ENCODE measurements at places on chromosomes 12 and 14. TPM values are rescaled to one million over a fixed set of nuclear protein-coding genes. Genes with fewer than 3 reads are reported as not detected.

The KRT76 gene
- not detected for total RNA-seq

The MUCL1 gene
- total RNA-seq, result not detected

The GLIPR1L1 gene
- total RNA-seq, result not detected

The CCDC63 gene
- not detected for total RNA-seq

DNA sequence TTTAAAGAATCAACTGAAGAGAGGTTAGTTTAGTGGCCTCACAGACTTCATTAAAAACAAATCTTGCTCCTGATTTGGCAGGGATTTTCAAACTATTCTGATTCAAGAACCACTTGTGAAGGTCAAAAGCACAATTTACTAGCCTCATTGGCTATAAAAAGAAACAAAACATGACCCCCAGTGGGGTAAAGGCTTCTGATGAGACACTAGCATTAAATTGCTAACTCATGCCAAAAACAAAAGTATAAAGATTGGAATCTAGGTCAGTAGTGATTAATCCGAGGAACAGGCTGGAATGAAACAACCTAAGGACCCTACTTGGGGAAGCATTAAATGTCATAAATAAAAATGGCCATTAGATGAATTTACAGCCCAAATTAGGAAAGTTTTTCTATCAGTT is 312.3 kb downstream of the PAWR start:
- H3K4me1 ChIP-seq, result peaks cover 19% of the 10 kb centered on the region
- no peak overlapping the region for H3K4me3 ChIP-seq
- H3K27ac ChIP-seq, result no peak overlapping the region

GRCh38 chr14:102238131-102238530 is 66.8 kb downstream of the MOK start:
- no peaks in the 10 kb centered on the region for H3K27me3 ChIP-seq
- H3K27ac ChIP-seq, result no peak overlapping the region
- DNase-seq, result no peak
- H3K4me1 ChIP-seq, result peaks cover 1% of the 10 kb centered on the region
- no peak overlapping the region for H3K4me3 ChIP-seq

DNA sequence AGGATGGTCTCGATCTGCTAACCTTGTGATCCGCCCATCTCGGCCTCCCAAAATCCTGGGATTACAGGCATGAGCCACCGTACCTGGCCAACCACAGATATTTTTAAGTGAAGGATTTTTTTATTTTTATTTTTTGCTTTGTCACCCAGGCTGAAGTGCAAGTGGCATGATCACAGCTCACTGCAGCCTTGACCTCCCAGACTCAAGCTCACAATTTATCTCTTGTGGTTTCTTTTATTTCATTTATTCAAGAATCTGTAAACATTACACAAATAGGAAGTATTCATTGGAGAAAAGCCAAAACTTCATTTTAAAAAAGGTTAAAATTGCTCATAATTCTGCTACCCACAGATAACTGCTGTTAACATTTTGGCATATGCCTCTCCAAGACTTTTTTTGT is 13.3 kb downstream of the MOAP1 start:
- DNase-seq, result no peak
- no peaks in the 10 kb centered on the region for H3K36me3 ChIP-seq
- peaks cover 3% of the 10 kb centered on the region for H3K4me1 ChIP-seq
- peaks cover 2% of the 10 kb centered on the region for H3K27me3 ChIP-seq
- no peak overlapping the region for H3K4me3 ChIP-seq

DNA sequence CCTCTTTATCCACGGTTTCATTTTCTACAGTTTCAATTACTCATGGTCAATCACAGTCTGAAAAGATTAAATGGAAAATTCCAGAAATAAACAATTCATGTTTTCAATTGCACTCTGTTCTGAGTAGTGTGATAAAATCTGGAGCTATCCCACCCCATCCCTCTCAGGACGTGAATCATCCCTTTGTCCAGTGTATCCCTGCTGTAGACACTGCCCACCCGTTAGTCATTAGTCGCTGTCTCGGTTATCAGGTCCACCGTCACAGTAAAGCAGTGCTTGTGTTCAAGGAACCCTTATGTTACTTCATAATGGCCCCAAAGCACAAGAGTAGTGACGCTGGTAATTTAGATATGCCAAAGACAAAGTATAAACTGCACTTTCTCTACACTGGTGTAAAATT is 141.0 kb upstream of the LMNTD1 start:
- H3K36me3 ChIP-seq, result peaks cover 3% of the 10 kb centered on the region
- peaks cover 66% of the 10 kb centered on the region for H3K4me1 ChIP-seq
- no peaks in the 10 kb centered on the region for H3K27me3 ChIP-seq
- DNase-seq, result no peak
- H3K4me3 ChIP-seq, result no peak overlapping the region

DNA sequence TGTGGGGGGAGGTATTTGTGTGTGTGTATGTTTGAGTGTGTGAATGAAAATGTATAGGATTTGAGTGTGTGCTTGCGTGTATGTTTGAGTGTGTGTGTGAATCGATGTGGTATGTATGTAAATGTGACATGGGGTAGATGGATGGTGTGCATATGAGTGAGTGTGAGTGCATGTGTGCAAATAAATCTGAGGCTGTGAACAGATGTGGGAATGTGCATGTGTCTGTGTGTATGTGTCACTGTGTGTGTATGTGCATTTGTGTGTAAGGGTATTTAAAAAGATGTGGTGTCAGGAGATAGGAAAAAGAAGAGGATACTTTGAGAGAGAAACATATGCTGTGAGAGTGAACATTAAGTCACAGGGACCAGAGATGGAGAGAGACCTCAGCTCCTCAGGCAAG is 539.6 kb downstream of the MED13L start:
- DNase-seq, result no peak
- H3K27ac ChIP-seq, result no peak overlapping the region
- H3K4me3 ChIP-seq, result no peak overlapping the region
- peaks cover 5% of the 10 kb centered on the region for H3K4me1 ChIP-seq
- no peaks in the 10 kb centered on the region for H3K27me3 ChIP-seq

DNA sequence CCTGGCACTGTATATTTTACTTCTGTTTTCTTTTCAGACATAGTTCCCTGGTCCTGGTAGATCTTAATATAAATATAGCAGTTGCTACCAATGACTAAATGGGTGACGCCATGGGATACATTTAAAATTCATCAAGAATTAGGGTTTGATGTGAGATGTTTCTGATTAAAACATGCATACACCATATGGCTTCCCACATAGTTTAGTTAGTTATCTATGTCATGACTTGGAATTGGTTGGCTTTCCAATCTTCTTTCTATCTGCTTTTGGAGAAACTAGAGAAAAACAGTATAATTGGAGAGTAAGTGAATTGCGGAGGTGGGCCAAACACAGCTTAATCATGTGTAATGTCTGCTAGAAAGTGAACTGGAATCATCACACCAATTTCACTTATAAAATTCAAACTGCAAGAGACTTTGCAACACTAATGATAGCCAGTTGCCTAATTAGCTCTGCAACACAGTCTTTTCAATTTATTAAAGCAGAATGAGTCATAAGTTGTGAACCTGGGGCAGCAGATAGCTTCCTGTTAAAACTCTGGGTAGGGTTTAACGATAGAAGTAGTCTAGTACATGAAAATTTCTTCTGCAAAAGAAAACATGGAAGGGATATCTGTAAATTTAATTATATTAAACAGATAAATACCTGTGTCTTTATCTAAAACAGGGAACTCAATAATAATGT is 295.2 kb downstream of the SLC16A7 start:
- no peak overlapping the region for H3K4me3 ChIP-seq
- no peak overlapping the region for H3K27ac ChIP-seq
- no peak for DNase-seq
- H3K27me3 ChIP-seq, result no peaks in the 10 kb centered on the region

- no peaks in the 10 kb centered on the region for H3K27me3 ChIP-seq
- DNase-seq, result no peak
- peaks cover 18% of the 10 kb centered on the region for H3K36me3 ChIP-seq
- H3K27ac ChIP-seq, result no peak overlapping the region
Observed at GRCh38 chr14:65565948-65566347, 153.4 kb downstream of the FUT8 start.

DNA sequence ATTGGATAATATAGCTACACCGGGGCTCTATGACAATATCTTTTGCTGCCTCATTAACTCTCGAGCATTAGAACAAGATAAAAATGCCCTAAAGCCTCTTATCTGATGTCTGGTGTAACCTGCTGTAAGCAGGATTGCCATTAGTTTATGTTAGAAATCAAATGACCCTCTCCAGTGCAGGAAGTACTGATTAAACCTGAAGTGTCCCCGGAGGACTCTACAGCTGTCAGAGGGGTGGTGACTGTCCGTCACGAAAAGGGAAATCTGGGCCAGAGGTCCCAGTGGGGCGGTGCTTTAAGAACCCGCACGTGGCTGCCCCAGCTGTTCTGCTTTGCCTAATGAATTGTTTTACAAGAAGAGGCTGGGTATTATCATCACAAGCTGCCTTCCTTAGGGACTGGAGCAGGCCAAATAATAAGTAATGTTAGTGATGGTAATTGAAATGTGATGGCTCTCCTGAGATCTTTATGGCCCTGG is 55.7 kb downstream of the LIN52 start:
- no peak overlapping the region for H3K4me3 ChIP-seq
- H3K36me3 ChIP-seq, result peaks cover 2% of the 10 kb centered on the region
- DNase-seq, result no peak
- H3K27me3 ChIP-seq, result no peaks in the 10 kb centered on the region
- no peak overlapping the region for H3K27ac ChIP-seq

GRCh38 chr14:32762886-32763285 is 175.8 kb upstream of the NPAS3 start:
- H3K4me3 ChIP-seq, result no peak overlapping the region
- no peaks in the 10 kb centered on the region for H3K36me3 ChIP-seq
- DNase-seq, result no peak
- H3K27me3 ChIP-seq, result no peaks in the 10 kb centered on the region
- no peaks in the 10 kb centered on the region for H3K4me1 ChIP-seq

GRCh38 chr14:69504775-69505174 is 20.2 kb downstream of the PLEKHD1 start:
- peaks cover 16% of the 10 kb centered on the region for H3K4me1 ChIP-seq
- no peaks in the 10 kb centered on the region for H3K36me3 ChIP-seq
- H3K27ac ChIP-seq, result no peak overlapping the region
- DNase-seq, result no peak

- no peak overlapping the region for H3K4me3 ChIP-seq
- H3K36me3 ChIP-seq, result no peaks in the 10 kb centered on the region
- H3K27me3 ChIP-seq, result no peaks in the 10 kb centered on the region
- H3K4me1 ChIP-seq, result peaks cover 43% of the 10 kb centered on the region
Observed at GRCh38 chr12:2324387-2324786, 271.6 kb downstream of the CACNA1C start.

DNA sequence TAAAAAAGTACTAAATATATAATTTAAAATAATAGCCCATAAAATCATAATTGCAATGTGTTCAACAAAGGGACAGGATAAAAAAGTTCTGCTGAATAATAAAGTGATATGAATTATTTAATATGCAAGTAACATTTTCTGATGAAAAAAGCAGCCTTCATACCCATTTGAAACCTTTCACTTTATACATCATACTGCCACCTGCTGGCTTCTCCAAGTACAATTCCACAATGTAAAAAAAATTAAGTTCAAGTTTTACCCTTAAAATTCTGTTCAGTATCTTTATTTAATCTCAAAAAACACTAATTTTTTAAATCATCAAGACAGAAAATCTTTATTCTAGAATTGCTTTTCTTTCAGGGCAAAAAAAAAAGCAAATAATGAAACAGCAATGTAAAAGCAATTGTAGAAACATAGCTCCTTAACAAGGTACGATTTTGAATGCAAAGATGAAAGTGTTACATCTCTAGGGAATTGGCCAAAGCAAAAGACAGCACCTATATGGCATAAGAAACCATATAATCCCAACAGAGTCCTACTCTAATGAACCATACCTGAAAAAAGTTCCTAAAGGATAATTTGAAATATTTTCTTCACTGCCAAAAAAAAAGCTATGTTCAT is 15.0 kb downstream of the MDM1 start:
- H3K27me3 ChIP-seq, result no peaks in the 10 kb centered on the region
- peaks cover 6% of the 10 kb centered on the region for H3K4me1 ChIP-seq
- H3K36me3 ChIP-seq, result peaks cover 7% of the 10 kb centered on the region
- H3K4me3 ChIP-seq, result no peak overlapping the region
- no peak for DNase-seq

- H3K4me1 ChIP-seq, result peaks cover 32% of the 10 kb centered on the region
- H3K4me3 ChIP-seq, result no peak overlapping the region
- no peaks in the 10 kb centered on the region for H3K36me3 ChIP-seq
Observed at GRCh38 chr12:24360461-24360860, 411.0 kb upstream of the SOX5 start.

DNA sequence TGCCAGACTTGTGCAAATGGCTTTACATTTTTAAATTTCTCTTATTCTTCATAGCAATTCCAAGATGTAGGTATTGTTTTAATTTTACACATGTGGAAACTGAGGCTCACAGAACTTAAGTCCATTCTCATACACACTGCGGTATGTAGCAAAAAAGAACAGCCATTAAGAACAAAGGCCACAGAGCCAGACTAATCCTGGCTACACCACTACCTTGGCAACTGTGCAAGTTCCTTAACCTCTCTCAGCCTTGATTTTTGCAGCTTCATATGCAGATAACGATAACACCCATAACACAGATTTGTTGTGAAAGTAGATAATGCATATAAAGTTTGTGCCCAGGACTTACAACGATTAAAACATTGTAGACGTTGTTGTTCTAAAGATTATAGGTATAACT is 81.1 kb downstream of the ABCC9 start:
- no peak overlapping the region for H3K27ac ChIP-seq
- no peaks in the 10 kb centered on the region for H3K27me3 ChIP-seq
- no peaks in the 10 kb centered on the region for H3K36me3 ChIP-seq
- H3K4me1 ChIP-seq, result no peaks in the 10 kb centered on the region
- no peak overlapping the region for H3K4me3 ChIP-seq
- no peak for DNase-seq

GRCh38 chr12:132665794-132666193 is 21.3 kb downstream of the POLE start:
- no peaks in the 10 kb centered on the region for H3K27me3 ChIP-seq
- H3K4me3 ChIP-seq, result no peak overlapping the region
- H3K36me3 ChIP-seq, result peaks cover 51% of the 10 kb centered on the region
- no peak for DNase-seq

DNA sequence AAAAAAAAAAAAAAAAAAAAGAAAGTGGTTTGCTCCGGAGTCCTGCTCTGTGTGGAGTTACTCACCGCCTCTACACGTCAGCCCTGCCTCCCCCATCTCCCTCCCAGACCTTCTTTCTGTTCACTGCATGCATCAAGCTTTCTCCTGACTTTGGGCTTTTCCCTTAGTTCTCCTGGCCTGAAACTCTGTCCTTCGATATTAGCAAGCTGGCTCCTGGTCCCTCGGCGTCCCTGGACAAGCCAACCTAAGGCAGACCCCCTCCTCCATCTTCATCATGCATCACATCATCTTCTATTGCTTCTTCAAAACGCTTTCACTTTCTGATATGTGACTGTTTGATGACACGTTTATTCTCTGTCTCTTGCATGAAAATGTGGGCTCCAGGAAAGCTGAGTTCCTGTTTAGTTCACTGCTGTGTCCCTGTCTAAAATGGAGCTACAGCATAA is 40.6 kb downstream of the SLC15A4 start:
- no peak for DNase-seq
- peaks cover 1% of the 10 kb centered on the region for H3K27me3 ChIP-seq
- H3K36me3 ChIP-seq, result no peaks in the 10 kb centered on the region
- H3K27ac ChIP-seq, result no peak overlapping the region
- H3K4me3 ChIP-seq, result no peak overlapping the region
